ENCODE measurements at places on chromosomes 5 and 9.

GRCh38 chr5:170301149-170301548 lies 3.6 kb upstream of the LCP2 start:
- no peak for DNase-seq

GRCh38 chr9:137020771-137021567 lies 7.1 kb downstream of the ABCA2 start:
- no peak for DNase-seq

- no peak for DNase-seq
Measured at GRCh38 chr9:87040410-87041009, 93.2 kb upstream of the GAS1 start.

- DNase-seq = no peak
Measured at GRCh38 chr9:136178061-136178772, 26.7 kb downstream of the LHX3 start.

DNA sequence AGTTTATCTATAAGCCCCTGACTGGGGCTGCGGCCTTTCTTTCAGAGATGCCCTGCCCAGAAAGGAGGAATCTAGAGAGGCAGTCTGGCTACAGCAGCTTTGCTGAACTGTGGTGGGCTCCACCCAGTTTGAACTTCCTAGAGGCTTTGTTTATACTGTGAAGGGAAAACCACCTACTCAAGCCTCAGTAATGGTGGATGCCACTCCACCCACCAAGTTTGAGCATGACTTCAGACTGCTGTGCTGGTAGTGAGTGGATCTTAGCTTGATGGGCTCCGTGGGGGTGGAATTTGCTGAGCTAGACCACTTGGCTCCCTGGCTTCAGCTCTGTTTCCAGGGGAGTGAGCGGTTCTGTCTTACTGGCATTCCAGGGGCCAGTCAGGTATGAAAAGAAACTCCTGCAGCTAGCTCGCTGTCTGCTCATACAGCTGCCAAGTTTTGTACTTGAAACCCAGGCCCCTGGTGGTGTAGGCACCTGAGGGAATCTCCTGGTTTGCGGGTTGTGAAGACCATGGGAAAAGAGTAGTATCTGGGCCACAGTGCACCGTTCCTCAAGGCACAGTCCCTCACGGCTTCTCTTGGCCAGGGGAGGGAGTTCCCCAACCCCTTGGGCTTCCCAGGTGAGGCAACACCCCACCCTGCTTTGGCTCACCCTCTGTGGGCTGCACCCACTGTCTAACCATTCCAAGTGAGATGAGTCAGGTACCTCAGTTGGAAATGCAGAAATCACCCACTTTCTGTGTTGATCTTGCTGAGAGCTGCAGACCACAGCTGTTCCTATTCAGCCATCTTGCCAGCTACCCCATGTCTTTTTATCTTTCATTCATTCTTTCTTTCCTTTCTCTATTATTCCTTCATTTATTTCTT lies 211.8 kb upstream of the C9orf72 start:
- DNase-seq = no peak

GRCh38 chr9:129138476-129139232 lies 27.4 kb downstream of the PTPA start:
- no peak for DNase-seq

DNA sequence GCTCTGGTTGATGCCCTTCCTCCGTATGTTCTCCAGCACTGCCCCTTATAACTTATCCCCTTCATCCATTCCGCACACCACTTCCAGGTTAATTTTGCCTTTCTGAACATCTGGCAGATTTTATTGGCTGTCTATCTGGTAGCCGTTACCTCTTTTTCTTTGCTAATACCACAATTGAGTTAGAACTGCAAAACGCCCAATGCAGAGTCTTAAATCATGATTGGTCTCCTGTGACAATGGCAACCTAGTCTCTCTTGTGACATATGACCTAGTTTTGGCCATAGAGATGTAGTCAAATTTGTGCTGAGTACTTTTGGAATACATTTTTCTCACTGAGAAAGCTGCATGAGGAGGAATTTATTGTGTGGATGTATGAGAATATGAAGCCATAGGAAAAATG lies 365.7 kb upstream of the PRR16 start:
- no peak for DNase-seq

- DNase-seq = no peak
Measured at GRCh38 chr9:127926906-127927200, 3.7 kb downstream of the PIP5KL1 start.

DNA sequence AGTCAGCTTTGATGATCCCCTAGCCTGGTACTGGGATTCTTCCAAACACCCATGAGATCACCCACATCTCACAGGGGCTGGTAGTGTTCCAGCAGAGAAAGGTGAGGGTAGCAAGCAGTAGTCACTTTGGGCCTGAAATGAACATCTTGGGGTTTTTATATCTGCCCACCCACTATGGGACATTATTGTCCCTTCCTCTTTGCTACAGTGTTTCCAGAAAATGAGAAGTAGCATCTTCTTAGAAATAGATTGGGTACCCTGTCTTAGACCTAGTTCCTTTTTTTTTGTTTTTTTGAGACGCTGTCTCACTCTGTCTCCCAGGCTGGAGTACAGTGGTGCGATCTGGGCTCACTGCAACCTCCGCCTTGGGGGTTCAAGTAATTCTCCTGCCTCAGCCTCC lies 249.2 kb upstream of the ANKRD55 start:
- no peak for DNase-seq

- DNase-seq = peak; percentile 49
Measured at GRCh38 chr5:134524272-134524825, 1.1 kb upstream of the JADE2 start.

DNA sequence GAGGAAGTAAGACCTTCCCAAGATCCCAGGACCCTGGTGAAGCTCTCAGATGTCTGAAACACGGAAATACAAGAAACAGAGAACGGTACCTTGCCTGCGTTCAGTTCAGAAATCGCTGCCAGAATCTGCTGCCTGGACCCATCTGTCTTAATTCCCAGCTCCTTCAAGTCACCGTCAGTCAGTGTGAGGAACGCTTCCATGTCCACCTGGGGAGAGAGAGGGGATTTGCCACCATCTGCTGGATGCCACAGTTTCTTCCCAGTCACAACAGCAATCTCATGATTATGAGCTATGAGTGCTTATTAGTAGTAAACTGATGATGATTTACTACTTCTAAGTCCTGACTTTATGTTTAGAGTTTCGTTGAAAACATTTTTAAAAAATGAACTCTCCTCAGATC lies 36.7 kb upstream of the GABBR2 start:
- no peak for DNase-seq

- DNase-seq = no peak
Measured at GRCh38 chr9:19379283-19379682, 753 bp downstream of the RPS6 start.

DNA sequence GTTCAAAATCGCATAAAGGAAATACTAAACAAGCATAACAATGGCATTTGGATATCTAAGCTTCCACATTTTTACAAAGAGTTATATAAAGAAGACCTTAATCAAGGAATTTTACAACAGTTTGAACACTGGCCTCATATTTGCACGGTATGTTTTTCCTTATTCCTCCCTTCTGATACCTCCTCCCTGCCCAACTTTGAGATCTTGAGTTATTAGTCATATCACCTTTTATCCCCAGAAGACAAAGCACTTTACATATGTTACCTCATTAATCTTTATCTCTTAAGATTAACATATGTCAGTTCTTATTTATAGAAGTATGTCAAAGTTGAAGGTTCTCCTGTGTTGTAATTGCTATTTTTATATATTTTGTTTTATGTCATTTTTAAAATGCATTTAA lies 29.8 kb downstream of the TDRD7 start:
- no peak for DNase-seq

GRCh38 chr5:124677374-124678351 lies 68.8 kb downstream of the ZNF608 start:
- DNase-seq = no peak

DNA sequence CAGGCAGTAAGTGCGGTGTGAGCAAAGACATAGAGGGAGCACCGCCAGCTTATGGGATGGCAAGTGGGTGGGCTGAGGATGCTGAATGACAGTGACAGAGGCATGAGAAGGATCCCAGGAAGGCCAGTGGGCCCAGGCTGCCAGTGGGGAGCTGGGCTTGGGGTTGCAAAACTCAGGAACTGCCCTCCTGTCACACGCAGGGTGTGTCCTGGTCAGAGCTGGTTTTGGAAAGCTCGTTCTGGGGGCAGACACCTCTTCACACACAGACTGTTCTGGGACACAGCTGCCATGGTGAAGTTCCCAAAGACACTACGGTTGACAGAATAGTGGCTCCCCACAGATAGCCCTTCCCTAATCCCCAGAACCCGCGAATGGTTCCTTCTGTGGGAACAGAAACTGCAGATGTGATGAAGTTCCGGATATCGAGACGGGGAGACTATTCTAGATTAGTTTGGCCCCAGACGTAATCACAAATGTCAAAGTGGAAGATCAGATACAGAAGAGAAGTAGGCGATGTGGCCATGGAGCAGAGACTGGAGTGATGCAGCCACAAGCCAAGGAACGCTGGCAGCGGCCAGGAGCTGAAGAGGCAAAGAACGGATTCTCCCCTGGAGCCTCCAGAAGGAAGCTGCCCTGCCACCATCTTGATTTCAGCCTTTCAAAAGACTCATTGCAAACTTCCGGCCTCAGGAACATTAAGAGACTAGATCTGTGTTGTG lies 159.0 kb downstream of the COL23A1 start:
- no peak for DNase-seq

DNA sequence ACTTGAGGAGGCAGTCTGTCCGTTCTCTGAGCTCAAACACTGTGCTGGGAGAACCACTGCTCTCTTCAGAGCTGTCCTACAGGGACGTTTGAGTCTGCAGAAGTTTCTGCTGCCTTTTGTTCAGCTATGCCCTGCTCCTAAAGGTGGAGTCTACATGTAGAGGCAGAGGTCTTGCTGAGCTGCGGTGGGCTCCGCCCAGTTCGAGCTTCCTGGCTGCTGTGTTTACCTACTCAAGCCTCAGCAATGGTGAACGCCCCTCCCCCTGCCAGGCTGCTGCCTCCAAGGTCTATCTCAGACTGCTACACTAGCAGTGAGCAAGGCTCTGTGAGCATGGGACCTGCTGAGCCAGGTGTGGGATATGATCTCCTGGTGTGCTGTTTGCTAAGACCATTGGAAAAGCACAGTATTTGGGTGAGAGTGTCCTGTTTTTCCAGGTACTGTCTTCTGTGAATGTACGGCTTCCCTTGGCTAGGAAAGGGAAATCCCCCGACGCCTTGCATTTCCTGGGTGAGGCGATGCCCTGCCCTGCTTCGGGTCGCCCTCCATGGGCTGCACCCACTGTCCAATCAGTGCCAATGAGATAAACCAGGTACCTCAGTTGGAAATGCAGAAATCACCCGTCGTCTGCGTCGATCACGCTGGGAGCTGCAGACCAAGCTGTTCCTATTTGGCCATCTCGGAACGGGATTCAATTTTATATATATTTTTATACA lies 58.5 kb downstream of the CNTRL start:
- no peak for DNase-seq

Data from activated CD4-positive, alpha-beta T cell treated with anti-CD3 and anti-CD28 coated beads, Interleukin-2, amount 50 U/mL, for 24 hours (primary cell).